HuH-7 (cell line): ENCODE measurements at places on chromosomes 3 and 15.

DNA sequence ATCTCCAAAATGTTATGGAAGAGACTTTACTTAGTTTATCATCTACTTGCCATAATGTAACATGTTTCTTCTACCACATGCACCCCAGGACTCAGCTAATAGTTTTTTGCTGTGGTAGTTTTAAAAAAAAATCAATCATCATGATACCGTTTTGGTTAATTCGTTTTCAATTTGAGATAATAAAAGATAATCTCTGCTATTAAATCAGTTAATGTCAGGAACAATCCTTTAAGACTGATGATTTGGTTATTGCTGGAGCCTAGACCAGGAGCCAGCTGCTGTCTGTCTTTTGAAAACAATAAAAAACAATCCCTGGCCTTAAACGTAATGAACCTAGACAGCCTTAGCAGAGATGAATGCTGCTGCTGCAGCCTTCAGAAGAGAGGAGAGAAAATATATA, 403.7 kb downstream of the OXSM start:
- no peak for DNase-seq

- no peak for DNase-seq
These were observed 577.9 kb upstream of the EPHA6 start for GRCh38 chr3:96236522-96236921.

- DNase-seq, result no peak
These were observed 54.8 kb downstream of the MAGEF1 start for GRCh38 chr3:184656829-184657681.

DNA sequence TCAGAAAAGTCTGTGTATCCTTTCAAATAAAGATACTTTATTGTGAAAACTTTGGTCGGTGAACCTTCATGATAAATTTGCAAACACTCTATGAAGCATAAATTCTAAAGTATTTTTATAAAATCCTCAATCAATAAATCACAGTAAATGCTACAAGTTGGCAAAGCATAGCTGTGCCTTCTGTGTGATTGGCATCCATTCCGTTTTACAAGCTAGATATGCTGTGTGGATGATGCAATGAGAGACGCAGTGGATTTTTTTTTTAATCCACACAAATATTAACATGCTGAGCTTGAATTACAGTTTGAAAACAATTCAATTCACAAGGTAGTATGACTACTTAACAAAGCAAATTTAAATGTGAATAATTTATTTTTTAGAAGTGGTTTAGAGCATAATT, 937.2 kb downstream of the ZPLD1 start:
- no peak for DNase-seq

GRCh38 chr15:71199384-71200351, 84.4 kb downstream of the THSD4 start:
- DNase-seq, result no peak

DNA sequence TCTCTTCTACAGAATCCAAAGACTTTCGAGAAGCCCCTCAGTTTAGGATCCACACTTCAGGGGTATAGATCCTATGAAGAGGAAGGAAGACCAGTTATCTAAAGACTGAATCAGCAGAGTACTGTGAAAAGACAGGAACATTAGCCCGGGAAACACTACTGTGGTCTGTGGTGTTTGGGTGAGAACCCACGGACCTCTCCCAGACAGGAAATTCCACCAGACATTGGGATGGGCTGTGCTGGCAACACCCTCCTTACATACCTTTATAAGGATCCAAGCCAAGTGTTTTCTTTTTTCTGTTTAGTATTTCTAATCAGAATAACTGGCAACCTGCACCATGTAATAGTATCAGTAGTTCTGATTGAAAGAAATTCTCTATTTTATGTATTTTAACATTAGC, 14.1 kb downstream of the TMEM207 start:
- no peak for DNase-seq

- no peak for DNase-seq
These were observed 74.0 kb upstream of the RAD18 start for GRCh38 chr3:9037144-9037711.

GRCh38 chr3:61863579-61863978, 302.2 kb downstream of the PTPRG start:
- DNase-seq, result no peak

DNA sequence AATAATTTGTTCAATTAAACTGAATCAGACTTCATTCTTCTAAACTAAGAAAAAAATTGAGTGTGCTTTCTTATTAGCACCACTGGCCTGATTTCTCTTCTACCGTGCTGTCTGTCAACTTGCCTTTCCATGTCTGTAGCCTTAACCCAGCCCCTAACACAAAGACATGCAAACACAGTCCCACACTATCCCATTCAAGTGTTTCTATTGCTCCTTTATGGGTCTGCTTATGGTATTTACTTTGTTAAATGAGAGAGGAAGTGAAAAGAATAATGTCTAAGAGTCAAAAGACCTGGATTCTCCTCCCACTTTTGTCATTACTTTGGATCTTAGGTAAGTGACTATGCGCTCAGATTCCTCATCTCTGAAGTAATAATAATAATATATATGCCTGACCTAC, 55.3 kb downstream of the GTF2E1 start:
- DNase-seq, result no peak
